ENCODE measurements at places on chromosomes 2 and 18. TPM values are rescaled to one million over a fixed set of nuclear protein-coding genes. Genes with fewer than 3 reads are reported as not detected.

Gene GAL3ST2
- total RNA-seq, result 0.50 TPM

DNA sequence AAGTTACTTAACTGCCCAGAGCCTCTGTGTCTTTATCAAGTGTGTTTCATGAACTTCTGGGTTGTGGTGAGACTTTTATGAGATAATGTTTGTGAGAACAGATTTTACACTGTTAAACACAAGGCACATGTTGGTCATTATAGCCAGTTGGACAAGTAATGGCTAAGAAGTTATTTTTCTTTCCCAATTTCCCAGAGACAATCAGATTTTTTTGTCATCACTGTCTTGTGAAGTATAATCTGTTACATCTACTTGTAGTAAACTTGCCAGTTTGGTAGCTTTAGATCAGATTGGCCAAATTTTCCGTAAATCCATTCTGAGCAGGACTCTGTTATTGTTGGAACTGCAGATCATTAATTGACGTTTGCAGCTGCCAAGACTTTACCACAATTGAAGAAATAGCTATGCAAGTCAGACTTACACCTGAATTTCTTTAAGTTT lies 838.8 kb downstream of the SLC4A3 start:
- no peak for DNase-seq

DNA sequence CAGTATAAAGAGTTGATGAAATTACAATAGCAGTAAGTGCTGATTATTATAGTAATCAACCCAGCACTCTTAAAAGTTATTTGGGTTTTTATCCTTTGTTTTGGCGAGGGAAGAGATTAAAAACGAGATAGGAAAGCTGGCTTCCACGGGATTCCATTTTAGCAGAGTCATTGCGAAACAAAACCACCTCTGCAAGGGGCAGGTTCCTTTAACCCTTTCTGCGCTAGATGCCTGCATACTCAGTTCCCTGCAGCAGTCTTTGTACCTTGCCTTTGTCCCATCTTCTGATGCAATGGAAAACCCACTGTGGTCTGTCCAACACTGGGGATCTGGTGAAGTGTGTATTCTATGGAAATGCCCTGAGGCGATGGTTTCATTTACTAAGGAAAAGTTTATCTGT lies 2.7 kb downstream of the YPEL5 start:
- DNase-seq, result no peak

DNA sequence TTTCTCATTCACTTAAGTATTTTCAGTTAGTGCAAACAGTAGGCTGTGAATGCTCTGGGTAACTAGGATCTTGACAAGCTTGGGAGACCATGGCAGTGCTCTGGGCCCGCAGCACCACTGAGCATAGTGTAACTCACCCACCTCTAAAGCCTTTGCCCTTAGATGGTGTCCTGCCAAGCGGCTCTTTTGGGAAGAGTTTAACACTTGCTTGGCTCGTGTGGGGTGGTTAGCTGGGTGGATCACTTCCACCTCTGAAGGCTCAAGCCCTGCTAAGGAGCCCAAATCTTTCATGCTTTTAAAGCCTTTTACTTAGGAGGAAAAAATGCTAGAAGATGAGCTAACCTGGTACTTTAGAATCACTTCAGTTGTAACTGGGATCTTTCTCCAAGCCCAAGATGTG lies 33.9 kb downstream of the PTPN18 start:
- DNase-seq, result no peak

- no peak for DNase-seq
These were observed 162.1 kb downstream of the LDLRAD4 start for GRCh38 chr18:13380691-13381070.

DNA sequence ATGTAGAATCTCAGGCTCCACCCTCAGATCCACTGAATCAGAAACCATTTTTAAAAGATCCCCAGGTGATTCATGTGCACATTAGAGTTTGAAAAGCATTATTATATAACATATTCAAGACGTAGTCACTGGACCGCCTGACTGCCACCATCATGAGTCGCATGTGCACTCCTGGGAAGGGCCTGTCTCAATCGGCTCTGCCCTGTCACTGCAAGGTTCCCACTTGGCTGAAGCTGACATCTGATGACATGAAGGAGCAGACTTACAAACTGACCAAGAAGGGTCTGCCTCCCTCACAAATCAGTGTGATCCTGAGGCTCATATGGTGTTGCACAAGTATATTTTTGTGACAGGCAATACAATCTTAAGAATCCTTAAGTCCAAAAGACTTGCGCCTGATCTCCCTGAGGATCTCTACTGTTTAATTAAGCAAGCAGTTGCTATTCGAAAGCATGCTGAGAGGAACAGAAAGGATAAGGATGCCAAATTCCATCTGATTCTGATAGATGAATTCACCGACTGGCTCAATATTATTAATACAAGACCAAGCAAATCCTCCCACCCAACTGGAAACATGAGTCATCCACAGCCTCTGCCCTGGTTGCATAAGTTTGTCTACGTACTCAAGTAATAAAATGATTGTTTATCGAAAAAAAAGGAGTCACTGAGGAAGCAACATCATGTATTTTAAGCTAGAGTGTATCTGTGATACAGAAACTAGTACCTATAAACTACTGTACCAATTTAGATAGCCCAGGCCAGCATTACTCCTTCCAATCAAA lies 26.2 kb downstream of the ATAD2B start:
- peak; percentile 37 for DNase-seq

DNA sequence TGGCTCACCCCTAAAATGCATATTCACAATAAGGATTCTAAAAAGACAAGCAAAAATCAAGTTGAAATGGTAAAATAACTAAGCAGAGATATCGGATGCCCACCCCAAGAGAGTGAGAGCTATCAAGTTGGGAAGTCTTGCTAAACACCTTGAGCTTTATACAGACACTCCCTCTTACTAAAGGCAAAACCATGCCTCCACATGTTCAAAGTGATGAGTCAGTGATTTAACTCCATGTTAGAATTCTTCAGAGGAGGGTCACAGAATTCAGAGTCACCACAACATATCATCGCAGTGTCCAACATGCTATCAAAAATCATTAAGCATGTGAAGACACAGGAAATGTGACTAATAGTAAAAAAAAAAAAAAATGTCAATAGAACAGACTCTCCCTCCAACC lies 20.6 kb upstream of the ST8SIA3 start:
- no peak for DNase-seq

GRCh38 chr2:144515696-144516410 lies 4.1 kb downstream of the ZEB2 start:
- peak; percentile 82 for DNase-seq

Gene POTEC
- not detected for total RNA-seq

DNA sequence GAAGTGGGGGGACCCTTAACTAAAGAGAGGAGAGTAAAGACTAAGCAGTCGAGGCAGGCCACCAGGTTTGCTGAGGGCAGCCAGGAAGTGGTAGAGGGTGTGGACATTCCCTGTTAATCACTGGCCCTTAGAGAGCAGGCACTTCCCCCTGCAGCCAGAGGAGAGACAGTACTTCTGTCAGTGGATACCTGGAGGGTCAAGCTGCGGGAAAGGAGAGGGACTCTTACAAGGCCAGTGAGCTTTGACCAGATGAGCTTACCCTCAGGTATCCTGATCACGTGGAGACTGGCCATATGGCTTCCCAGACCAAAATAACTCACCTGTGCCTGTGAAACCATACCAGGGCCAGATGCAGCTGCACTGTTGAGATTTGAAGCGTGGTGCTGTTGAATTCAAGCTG lies 28.6 kb downstream of the ITGA6 start:
- DNase-seq, result no peak

All from spinal cord (tissue), 10 donors.